Cerebellar nuclear complex (tissue), 1 donor: ENCODE measurements at places on chromosomes 13 and 19.
A peak's percentile ranks its signal among the peaks of the same experiment; 100 is the strongest.

GRCh38 chr19:12774588-12775555 is at the start of gene HOOK2:
TSS of gene HOOK2 (minus strand) at chr19:12775552. CDS start at chr19:12775449, 103 bp downstream.
- peak; percentile 33 for DNase-seq

DNA sequence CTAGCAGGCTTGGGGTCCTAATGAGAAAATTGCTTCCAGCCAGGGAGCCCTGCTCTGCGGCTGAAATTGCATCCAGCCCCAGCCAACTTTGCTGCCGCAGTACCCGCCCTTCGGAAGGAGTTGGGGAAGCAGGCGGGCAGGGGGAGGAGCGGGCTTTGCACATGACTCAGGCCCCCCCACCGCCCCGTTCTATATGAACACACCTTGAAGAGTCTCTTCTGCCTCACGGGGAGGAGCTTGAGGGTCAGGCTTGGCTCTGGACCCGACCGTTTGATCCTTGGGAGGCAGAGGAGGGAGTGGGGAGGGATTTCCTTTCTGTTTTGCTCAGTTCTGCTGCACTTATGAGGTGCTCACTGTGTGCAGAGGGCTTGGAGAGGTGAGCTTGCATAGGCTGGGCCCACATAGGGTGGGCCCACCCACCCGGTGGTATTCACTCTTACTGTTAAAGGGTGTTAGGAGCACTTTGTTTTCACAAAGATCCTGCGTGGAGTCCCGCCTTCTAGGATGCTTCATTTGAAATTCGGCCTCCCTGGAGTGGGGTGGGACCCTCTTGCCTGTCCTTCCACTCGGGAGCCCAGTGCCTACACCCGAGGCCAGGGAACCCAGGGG is 46.5 kb downstream of the LYL1 start:
- no peak for DNase-seq

GRCh38 chr13:33250609-33251008 is 34.9 kb downstream of the STARD13 start:
- DNase-seq: no peak

GRCh38 chr13:32212421-32212820 is 102.7 kb downstream of the ZAR1L start:
- DNase-seq: no peak

GRCh38 chr13:51614350-51614786 is 30.1 kb downstream of the WDFY2 start:
- peak; percentile 14 for DNase-seq

DNA sequence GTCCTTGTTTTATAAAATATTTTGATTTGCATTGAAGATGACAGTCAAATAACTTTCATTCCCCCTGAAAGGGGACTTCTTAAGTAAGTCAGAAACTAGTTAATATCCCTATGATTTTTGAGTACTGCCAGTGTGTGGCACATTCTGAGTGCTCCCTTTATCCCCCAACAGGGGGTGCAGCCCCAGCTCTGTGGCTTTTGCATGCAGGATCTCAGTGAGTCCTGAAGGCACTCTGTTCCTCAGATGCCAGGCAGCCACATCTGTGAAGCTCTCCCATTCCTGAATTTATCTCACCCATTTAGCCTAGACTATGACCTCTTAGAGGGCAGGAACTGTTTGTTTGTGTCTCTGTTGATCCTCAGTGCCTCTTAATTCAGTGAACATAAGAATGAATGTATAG is 123.1 kb downstream of the CDK8 start:
- DNase-seq: no peak

- no peak for DNase-seq
Measured at GRCh38 chr13:114152831-114153371, 20.5 kb upstream of the RASA3 start.

- no peak for DNase-seq
Measured at GRCh38 chr19:45608948-45609347, 6.9 kb upstream of the GPR4 start.

DNA sequence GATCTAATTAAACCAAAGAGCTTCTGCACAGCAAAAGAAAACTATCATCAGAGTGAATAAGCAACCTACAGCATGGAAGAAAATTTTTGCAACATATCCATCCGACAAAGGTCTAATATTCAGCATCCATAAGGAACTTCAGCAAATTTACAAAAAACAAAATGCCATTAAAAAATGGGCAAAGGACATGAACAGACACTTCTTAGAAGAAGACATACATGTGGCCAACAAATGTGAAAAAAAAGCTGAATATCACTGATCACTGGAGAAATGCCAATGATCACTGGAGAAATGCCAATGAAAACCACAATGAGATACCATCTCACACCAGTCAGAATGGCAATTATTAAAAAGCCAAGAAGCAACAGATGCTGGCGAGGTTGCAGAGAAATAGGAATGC is 32.5 kb downstream of the ZNF582 start:
- DNase-seq: no peak

DNA sequence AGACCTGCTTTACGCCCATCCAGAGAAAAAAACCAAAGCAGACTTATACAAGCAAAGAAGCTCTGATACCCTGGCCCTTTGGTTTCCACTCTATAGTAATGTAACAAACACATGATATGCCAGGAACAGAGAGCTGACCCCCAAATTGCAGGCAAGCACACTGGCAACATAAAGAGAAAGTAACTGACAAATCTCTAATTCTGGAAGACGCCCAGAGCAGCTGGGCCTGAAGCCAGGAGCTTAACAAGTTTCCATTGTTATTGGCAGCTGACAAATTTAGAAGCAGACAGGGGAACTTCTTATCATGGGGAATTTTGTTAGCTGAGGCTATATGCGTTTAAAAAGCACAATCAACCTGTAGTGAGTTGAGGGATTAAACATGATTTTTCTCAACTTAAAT is 158.0 kb downstream of the DLEU7 start:
- DNase-seq: no peak

DNA sequence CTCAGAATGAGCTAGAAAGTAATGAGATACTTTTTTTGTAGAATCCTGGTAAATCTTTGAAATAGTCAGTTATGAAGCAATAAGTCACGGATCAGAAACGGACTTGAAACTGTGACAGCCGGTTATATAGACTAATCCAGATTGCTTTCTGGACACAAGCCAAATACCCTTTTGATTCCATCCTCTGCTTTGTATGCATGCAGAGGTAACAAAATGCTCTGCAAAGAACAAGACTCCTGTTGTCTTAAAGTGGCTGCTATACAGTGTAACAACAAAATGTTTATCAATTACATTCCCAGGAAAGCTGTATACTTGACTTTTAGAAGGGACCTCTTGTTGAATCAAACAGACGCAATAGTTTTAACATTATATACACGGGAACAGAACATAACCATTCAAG is 66.5 kb upstream of the STARD13 start:
- DNase-seq: no peak

GRCh38 chr19:612941-613340 is 20.4 kb downstream of the POLRMT start:
- no peak for DNase-seq

DNA sequence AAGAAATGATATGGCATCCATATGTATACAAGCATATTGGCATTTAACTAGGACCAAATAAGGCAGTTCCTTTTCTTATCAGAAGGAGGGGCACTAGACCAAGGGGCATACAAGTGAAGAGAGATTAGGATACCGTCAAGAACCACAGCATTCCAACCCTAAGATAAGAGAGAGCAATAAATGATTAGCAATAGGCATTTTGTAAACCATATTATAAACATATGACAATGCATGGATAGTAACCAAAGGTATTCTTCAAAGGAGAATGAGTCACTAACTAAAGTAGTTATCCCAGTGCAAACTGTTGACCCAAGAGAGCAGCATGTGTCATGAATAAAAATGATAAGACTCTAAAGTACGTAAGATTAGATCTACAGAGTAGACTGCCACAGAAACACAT is 500.9 kb upstream of the HTR2A start:
- DNase-seq: no peak

DNA sequence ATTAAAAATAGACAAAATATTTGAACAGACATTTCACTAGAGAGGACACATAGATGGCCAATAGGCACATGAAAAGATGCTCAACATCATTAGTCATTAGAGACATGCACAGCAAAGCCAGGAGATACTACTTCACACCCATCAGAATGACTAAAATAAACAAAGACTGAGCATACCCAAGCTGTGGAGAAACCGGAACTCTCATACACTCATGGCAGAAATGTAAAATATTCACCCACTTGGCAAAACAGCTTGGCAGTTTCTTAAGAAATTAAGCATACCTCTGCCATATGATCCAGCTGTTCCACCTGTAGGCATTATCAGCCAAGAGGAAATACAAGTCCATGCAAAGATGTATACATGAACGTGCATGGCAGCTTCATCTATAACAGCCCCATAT is 213.4 kb downstream of the TSHZ3 start:
- no peak for DNase-seq

GRCh38 chr13:112842343-112842856 is 126.6 kb upstream of the MCF2L start:
- DNase-seq: no peak

DNA sequence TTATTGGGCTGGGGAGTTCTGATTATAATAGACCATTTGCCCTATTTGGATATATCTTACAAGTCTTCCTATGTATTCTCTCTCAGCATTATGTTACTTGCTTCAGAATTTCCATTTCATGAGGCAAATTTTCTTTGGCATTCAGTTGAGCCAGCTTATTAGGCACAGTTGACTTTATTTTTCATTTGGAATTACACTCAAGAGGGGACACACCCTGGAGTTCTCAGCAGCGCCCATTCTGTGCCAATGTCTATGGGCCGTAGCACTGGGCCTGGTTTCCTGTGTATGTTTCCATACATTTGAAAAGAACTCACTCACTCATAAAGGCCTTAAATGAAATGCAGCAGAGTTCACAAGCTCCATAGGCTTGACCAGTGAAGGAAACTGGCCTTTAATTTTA is 138.5 kb downstream of the KLF12 start:
- no peak for DNase-seq

DNA sequence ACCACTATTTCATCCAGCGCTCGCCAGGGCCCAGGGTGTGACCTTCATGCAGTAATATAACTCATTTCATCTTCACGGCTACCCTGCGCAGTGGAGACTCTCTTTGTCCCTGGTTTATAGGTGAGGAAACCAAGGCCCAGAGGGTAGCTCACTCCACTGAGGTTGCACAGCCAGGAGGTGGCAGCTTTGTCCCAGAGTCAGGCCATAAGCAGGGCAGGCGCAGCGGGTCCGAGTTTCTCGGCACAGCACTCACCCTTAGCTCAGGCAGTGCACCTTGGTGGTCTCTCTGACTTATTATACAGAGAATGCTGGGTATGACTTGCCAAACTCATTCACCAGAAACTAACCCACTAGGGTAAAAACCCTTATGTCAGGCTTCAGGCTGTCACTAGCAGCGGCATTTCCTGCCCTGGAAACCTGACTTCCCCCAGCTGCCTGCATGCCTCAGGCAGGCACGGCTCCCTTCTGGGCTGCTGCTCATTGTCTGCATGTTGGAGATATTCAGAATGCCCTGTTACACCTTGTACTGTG is 24.5 kb downstream of the PPP5C start:
- DNase-seq: no peak

DNA sequence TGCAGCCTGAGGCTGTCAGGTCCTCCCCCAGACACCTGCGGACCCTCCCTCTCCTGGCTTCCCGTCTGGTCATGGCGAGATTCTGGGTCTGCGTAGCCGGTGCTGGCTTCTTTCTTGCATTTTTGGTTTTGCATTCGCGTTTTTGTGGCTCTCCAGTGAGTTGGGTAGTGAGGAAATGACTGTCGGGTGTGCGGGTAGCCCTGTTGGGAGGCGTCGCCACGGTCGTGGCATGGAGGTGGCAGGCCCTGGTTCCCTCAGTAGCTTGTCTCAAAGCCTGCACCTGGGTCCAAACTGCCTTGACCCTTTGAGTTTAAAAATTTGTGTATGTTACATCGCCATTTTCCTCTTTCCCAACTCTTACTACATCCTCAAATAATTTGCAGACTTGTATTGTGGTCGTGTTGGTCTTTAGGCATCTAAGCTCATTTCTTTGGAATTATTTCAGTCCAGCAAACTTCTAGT is 344 bp downstream of the NHLRC3 start:
- DNase-seq: no peak

DNA sequence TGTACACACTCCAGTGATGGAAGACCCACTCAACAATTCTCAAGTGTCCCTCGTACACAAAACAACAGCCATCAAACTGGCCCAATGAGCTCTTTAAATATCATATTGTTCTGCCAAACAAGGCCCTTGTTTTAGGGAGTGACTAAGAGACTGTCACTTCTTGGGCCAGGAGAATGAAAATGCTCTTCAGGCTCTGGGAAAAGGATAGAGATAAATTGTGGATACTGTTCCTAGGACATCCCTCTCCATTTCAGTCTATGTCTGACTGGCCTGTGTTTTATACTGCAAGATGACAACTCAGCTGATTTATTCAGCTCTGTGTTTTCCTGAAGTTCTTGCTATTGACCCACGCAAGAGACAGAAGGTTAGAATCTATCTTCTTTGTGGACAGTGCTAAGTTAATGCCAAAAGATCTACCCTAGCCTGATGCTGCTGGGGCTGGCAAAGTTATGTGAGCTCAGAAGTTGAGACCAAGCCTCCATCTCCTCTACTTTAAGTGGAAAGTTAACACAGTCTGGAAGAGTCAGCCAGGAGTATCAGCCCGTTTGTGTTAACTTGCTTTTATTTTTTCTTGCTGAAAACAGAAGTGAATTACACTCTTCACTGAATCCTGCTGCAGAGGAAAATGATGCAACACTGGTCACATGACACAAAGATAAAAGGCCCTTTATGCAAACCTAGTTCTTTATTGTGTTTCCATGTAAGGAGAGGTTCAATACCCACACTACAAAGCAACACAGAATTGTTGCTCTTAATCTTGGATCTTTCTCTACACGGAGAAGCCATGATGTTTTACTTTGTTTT is 14.6 kb downstream of the FRY start:
- no peak for DNase-seq

DNA sequence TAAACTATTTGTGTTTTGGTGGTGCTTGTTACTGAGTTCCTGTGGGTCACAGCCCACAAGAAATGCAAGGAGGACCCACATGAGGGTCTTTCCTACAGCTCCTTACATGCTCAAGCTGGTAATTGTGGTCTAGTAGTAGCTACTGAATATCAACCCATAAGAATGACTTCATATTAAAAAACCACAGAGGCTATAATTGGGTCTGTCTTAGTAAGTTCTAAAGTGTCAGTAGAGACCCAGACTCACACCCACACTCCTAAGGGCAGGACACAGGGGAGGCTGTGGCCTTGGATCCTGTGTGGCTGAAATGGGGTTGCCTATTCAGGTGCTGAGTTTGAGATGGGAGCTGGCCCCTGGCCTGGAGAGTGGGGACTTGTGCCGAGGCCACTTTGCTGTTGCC is 19.6 kb downstream of the TFDP1 start:
- no peak for DNase-seq
